NCI-H1694 (cell line): ENCODE measurements at places on chromosomes 1 and 21.
A peak's percentile ranks its signal among the peaks of the same experiment; 100 is the strongest.

GRCh38 chr1:27392778-27393635 lies 585 bp downstream of the GPR3 start:
- no peak for DNase-seq

GRCh38 chr1:27445177-27445936 lies 44.6 kb downstream of the WASF2 start:
- DNase-seq = peak; percentile 17

- DNase-seq = no peak
Observed at GRCh38 chr1:176701151-176701866, 238.3 kb downstream of the PAPPA2 start.

DNA sequence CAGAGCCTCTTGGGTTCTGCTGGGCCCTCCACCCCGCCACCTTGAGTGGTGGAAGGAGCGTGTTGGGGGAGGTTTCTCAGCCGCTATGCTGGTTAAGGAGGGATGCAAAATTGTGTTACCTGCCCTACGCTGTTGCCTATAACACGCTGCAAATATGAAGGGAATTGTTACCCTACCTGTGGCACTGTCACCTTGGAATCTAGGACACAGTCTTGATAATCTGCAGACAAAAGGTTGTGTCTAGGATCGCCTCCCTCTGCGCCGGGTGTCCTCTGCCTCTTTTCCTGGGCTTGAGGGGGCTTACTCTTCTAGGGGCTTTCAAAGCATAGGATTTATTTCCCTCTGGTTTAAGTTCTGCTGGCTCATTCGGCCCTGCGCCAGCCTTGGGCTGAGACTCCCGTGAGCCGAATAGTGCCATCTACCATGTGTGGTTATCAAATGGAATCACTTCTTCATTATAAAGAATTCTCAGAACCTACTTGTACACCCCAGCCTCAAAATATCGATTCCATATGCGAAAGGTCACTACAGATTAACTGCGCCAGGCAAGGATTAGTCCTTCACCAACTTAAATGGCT lies 697 bp downstream of the SLC22A15 start:
- no peak for DNase-seq

GRCh38 chr1:61056573-61057439 lies 25.6 kb upstream of the NFIA start:
- peak; percentile 47 for DNase-seq

DNA sequence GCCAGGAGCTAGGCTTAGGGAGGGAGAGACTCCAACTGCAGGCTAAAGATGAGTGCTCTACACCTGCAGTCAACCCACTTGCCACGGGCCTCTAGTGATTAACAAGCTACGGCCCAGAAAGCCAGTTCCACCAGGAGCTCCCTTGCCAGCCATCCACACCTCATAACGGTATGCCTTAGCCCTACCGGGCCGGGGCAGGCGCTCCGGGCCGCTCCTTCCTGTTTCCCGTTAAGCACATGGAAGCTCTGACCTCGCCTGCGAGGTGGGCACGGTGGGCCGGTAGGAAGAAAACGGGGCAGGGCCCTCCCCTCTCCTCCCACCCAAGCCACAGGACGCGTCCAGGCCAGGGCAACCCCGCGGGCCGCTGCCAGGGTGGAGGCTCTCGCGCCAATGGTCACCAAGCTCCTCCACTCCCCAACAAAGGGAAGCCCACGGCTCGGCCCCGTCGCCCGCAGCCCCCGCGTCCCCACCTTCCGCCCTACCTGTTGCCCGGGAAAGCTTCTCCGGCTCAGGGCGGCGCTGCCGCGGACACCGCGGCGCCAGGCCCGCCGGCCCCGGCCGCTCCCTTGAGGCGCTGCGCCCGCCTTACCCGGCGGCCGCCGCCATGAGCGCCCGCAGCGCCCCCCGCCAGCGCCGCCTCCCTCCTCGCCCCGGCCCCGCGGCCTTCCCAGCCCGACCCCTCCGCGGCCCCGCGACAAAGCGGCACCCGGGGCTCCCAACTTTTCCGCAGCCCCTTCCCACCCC lies 627 bp downstream of the CERS2 start:
- DNase-seq = no peak

DNA sequence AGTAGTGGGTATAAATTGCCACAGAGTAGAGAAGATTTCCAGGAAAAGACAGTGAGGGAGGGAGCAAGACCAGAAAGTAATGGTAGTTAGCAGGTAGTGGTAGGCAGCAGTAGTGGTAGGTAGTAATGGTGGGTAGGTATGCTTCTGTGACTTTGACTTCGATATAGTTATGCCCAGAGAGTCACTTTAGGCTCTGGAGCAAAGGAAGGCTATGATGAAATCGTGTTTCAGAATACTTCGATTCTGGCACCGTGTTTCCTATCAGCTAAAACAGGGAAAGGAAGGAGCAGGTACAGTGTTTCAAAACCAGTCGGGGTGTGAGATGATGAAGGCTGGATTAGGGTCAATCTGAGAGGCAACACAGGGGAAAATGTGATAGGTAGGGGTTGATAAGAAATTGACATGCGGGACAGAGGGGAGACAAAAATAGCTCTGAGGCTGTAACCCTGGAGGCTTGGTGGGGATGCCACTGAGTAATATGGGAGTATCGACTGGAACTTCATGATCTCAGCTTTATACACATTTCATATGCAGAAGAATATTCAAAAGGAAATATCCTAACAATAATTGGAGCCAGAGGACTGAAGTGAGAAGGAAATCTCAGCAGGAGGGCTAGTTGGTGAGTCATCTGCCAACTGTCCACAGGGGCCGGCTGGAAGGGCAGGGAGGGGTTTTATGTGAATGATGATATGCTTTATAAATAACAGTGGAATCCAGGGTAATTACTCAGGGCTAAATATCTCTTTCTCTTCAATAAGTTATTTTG lies 25.2 kb upstream of the TRIM45 start:
- DNase-seq = no peak

DNA sequence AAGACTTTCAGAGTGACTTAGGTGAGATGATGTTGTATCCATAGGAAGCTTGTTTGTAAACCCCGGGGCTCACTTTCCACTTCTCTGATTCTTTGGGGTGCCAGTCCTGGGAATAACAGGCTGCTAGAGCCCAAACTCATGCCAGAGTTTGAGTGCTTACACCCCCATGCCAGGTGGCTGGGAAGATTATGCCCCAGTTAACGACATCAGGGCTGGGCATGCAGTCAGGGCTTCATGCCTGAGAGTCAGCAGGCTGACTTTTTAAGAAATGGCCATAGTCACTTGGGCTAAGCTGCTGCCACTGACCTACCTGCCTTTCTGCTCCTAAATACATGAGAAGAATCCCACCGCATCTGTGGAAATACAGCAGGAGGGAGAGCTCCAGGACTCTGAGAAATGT lies 425.6 kb upstream of the VAMP3 start:
- DNase-seq = no peak

DNA sequence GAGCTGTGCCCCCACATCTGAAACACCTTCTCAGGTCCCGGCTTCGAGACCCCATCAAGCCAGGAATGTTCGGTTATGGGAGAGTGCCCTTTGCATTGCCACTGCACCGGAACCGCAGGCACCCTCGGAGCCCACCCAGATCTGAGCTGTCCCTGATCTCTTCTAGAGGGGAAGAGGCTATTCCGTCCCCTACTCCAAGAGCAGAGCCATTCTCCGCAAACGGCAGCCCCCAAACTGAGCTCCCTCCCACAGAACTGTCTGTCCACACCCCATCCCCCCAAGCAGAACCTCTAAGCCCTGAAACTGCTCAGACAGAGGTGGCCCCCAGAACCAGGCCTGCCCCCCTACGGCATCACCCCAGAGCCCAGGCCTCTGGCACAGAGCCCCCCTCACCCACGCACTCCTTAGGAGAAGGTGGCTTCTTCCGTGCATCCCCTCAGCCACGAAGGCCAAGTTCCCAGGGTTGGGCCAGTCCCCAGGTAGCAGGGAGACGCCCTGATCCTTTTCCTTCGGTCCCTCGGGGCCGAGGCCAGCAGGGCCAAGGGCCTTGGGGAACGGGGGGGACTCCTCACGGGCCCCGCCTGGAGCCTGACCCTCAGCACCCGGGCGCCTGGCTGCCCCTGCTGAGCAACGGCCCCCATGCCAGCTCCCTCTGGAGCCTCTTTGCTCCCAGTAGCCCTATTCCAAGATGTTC lies 4.3 kb downstream of the ADAMTSL4 start:
- DNase-seq = no peak

- peak; percentile 84 for DNase-seq
Observed at GRCh38 chr1:58515794-58516401, 30.6 kb downstream of the OMA1 start.

DNA sequence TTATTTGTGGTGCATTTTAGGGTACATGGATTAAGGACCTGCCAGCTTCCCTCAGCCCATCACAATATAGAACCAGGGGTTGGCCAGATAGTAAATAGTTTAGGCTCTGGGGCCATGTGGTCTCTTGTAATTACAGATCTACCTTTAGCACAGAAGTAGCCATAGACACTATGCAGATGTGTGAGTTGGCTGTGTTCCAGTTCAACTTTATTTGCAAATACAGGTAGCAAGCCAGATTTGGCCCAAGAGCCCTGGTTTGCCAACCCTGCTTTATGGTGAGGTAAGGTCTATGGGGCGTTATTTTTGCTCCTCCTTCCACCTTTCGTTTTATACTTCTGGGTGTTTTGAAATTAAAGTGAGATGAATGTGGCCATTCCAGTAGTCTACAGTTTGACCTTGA lies 48.7 kb downstream of the MRPS6 start:
- DNase-seq = no peak

DNA sequence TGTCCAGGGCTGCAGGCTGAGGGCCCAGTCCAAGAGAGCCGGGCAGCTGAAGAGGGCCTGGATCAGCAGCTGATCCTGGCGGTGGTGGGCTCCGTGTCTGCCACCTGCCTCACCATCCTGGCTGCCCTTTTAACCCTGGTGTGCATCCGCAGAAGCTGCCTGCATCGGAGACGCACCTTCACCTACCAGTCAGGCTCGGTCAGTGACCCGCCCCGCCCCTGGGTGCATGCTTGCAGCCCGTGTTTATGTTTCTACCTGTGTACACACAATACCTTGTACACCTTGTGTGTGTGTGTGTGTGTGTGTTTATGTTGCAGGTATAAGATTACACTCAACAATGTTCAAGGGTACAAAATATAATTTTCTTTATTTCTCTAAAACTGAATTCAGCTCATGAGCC lies 13.0 kb downstream of the TIE1 start:
- no peak for DNase-seq

DNA sequence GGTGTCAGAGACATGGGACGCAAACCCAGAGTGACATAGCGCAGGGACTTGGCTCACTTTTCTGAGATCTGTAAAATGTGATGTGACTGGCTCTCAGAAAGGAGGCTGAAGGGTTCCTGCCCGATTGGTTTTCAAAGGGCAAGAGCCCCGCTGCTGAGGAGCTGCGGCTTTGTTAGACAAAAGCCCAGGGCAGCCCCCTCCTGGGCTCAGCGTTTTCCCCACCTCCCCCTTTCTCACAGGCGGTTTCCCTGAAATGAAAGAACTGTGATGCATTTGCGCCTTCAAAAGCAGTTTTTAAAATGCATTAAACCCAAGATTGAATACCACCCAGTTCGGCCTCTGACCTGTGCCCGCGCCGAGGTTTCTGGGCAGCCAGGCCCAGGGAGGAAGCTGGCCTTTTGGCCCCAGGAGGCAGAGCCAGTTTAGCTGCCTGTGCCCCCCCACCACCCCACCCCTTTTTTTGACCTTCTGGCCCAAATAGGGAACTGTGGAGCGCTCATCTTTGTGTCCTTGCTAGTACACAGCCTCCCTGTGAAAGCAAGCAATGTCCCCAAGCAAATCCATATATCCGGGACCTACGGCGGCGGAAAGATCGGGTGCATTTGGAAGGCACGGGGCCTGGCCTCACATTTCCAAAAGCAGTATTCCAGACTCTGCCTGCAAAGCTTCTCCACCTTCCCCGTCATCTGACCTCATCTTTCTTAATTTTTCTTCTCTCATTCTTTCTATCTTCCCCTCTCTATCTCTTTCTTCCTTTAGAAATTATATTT lies 28.6 kb downstream of the CD247 start:
- no peak for DNase-seq

DNA sequence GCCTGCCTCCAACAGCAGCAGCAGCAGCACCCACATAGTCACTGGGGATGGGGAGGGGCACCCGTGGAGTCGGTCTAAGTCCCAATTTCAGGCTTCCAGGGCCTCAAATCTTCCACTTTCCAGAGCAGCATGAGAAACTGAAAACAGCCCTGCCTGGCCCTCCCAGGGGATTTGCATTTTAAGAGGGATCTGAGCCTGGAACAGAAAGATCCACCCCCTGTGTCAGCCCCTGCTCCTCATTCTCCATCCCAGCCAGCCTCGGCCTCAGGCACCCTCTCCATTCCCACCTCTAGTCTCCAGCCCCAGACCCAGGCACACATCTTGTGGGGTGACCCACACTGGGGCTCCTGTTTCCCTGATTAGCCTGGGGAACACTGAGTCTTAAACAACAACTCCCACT lies 51.8 kb downstream of the FBXO2 start:
- DNase-seq = no peak

GRCh38 chr1:193417403-193417802 lies 231.0 kb upstream of the B3GALT2 start:
- DNase-seq = no peak

- DNase-seq = no peak
Observed at GRCh38 chr1:187794561-187794960, 965.8 kb downstream of the PLA2G4A start.

DNA sequence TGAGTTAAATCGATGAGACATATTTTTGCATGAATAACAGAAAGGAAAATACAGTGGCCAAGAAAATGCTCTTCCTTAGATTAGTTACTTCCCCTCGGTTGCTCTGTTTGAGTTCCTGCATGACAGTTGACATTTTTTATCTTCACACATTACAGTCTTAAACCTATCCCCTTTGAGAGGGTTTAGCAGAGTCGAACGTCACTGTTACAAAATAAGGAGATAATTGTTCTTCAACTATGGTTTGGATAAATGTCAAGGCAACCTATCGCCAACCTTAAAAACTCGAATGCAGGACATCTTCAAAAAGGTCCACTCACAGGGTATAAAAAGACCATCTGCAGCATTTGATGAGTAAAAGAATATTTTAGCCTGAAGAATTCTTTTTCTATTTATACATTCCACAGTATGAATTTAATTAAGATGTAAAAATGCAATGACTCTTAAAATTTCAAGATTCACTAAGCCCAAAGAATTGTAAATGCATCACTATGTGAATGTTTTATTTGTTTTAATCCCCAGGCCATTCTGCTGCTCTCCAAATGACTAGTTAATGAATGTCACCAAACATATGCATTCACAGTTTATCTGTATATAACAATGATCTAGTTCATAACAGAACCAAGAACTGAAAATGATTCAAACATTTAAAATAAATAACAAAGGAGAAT lies 68.9 kb upstream of the COL11A1 start:
- no peak for DNase-seq

- no peak for DNase-seq
Observed at GRCh38 chr21:42492201-42492600, 3.8 kb downstream of the RSPH1 start.

GRCh38 chr1:95139039-95139438 lies 21.9 kb downstream of the TLCD4 start:
- DNase-seq = no peak

DNA sequence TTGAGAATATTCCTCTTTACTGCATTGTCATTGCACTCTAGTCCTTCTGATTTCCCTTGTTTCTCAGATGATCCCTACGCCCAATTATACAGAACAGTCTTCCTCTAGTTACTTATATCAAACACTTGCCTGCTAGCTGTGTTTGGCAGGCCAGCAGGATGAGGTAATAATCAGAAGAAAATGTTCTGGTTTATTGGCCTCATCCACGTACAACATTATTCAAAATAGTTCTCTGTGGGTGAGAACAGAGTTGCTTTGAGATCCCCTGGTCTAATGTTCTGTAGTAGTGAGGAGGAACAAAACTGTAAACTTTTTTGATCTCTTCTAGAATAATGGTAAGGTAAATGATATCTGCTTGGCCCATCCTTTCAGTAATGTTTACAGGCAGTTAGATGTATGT lies 22.3 kb upstream of the C1orf105 start:
- DNase-seq = no peak

GRCh38 chr1:51968632-51969031 lies 21.9 kb downstream of the RAB3B start:
- no peak for DNase-seq
